ENCODE measurements at places on chromosomes 11 and 22. TPM values are rescaled to one million over a fixed set of nuclear protein-coding genes. Genes with fewer than 3 reads are reported as not detected.

Gene IL17REL
- total RNA-seq, result 0.20 TPM

Gene PDE3B
- 10.9 TPM for total RNA-seq

GRCh38 chr11:8285228-8285627 is 21.6 kb upstream of the LMO1 start:
- no peak overlapping the region for H3K27ac ChIP-seq
- peaks cover 10% of the 10 kb centered on the region for H3K27me3 ChIP-seq
- H3K4me1 ChIP-seq, result peaks cover 15% of the 10 kb centered on the region
- peak; percentile 26 for DNase-seq

GRCh38 chr22:26735019-26735409 is 77.6 kb downstream of the MIAT start:
- H3K4me3 ChIP-seq, result no peak overlapping the region
- H3K36me3 ChIP-seq, result no peaks in the 10 kb centered on the region
- H3K4me1 ChIP-seq, result peaks cover 3% of the 10 kb centered on the region
- no peak overlapping the region for H3K27ac ChIP-seq

GRCh38 chr11:57466680-57467079 is 6.4 kb downstream of the RTN4RL2 start:
- peaks cover 9% of the 10 kb centered on the region for H3K36me3 ChIP-seq
- H3K4me1 ChIP-seq, result peaks cover 38% of the 10 kb centered on the region
- no peaks in the 10 kb centered on the region for H3K27me3 ChIP-seq
- no peak overlapping the region for H3K4me3 ChIP-seq
- no peak overlapping the region for H3K27ac ChIP-seq

DNA sequence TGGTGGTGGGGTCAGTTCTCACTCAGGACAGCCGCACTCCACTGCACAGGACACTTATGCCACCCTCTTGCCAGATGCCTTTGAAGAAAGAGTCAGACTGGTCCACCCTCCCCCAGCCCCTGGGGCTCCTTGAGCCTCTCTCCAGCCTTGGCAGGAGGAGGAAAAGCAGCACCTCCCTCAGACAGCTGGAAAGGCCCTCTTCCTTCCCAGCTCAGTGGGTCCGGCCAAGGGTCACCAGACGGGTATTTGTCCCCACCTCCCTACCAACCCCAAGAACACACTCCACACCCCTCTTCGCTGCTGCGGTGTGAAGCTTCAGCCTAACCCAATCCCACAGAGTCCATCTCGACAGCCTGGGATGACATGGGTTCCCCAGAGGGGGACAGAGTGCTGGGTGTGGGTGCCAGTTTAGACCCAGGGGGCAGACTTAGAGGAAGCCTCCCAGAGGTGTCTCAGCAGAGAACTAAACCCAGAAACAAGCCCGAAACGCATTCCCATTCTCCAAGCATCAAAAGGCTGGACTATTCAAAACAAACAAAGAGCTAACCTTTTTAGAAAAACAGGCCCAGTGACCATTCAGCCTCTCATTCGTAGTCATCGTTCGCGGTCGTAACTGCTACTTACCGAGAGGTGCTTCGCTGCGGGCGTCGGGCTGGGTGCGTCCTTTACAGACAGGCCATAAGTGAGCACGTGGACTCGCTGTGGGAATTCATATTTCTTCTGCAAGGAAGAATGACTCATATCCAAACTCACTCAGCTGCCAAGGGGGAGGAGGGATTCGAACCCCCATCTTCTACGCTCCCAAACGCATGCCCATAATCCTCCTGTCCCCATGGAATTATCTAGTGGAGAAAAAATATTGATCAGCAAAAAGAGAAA is 57.5 kb upstream of the ANO1 start:
- no peaks in the 10 kb centered on the region for H3K36me3 ChIP-seq
- no peak for DNase-seq
- no peak overlapping the region for H3K27ac ChIP-seq
- no peaks in the 10 kb centered on the region for H3K27me3 ChIP-seq

GRCh38 chr11:115817844-115818468 is 313.7 kb upstream of the CADM1 start:
- H3K4me3 ChIP-seq, result no peak overlapping the region
- peaks cover 5% of the 10 kb centered on the region for H3K4me1 ChIP-seq
- H3K27ac ChIP-seq, result no peak overlapping the region
- no peaks in the 10 kb centered on the region for H3K27me3 ChIP-seq
- H3K36me3 ChIP-seq, result no peaks in the 10 kb centered on the region

DNA sequence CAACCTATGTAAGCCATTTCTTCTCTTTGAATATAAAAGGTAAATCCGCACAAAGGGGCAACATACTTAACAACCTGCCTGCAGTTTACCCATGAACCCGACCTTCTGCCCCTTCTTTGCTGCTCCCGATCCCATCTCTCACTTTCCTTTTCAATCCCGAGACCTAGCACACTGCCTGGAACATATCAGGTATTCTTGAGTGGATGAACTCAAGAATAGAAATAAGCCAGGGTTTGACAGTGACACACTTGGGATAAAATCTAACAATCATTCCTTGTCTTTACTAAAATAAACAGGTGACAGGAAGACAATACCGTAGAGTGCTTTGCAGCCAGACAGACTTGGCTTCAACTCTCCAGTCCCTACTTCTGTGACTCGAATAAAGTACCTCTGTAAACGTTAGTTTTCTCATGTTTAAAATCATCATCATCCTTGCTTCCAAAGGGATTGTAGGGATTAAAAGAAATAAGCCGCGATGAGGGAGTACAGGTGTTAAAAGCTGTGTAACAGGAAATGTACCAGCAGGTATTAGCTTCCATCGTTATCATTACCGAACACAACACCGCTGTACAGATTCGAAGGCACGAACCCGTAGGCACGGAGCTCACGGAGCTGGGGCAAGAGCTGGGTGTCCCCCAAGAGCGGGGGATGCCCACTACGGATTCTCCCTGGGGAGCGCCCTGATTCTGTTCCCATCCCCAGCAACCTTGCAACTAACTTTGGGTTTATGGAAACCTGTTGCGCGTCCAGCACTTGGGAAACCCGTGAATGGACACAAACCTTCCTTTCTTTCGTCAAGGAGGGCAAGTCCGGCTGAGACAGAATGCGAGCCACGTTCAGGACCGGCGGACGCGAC is 720 bp downstream of the UFD1 start:
- peak overlapping the region; percentile 94 for H3K4me3 ChIP-seq
- peaks cover 14% of the 10 kb centered on the region for H3K36me3 ChIP-seq

All from H1 (cell line).